ENCODE measurements at places on chromosomes 4 and X.

DNA sequence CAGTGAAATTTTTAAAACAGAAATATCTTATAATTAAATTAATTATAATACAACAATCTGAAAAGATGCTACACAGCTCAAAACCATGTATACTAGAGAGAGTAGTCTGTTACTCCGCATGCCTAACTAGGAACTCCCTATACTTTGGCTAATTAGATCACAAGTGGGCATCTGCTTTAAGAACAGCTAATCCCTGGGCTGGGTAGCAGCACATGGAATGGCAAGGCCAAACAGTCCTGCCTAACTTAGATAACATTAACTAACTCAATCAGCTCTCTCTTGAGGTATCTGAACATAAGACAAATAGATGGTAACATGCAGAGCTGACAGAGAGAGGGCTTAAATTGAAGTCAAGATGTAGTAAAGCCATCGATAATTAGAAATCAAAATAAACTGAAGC is 9.9 kb downstream of the CHIC2 start:
- no peak for DNase-seq

- peak; percentile 12 for DNase-seq
These were observed 2.7 kb upstream of the ALAS2 start for GRCh38 chrX:55033429-55033828.

DNA sequence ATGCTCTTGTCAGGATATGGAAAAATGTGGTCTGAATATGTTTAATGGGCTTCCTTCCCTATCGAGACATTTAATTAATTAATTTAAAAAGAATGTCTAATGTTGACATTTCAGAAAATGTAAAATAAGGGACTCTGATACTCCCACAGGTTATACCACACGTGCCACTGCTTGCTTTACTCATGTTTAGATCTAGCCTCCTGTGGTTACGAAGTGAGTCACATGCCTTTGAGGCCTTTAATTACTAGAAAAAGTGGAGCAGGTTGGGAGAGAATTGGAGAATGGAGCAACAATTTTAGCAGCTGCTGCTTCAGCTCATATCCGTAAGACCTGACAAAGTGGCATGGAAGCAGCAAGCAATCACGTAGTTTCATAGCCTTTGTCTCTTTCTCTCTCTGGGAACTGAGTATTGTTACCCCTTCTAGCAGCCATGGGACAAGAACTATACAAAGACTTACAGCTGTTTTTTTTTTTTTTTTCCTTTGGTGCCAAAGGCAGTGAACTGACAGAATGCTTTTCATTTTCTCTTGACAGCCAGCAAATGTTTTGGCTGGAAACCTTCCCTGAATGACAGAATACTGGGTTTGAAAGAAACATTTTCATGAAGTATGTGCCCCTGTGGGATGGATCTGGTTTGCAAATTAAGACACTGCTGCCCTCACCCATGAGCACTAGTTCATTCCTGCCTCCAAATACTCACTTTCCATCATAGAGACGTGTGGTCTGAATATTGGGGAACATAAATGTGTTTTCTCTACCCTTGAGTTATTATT is 355.1 kb upstream of the PABPC5 start:
- no peak for DNase-seq

- DNase-seq, result peak; percentile 48
These were observed 995 bp downstream of the SMARCA5 start for GRCh38 chr4:143514497-143514896.

DNA sequence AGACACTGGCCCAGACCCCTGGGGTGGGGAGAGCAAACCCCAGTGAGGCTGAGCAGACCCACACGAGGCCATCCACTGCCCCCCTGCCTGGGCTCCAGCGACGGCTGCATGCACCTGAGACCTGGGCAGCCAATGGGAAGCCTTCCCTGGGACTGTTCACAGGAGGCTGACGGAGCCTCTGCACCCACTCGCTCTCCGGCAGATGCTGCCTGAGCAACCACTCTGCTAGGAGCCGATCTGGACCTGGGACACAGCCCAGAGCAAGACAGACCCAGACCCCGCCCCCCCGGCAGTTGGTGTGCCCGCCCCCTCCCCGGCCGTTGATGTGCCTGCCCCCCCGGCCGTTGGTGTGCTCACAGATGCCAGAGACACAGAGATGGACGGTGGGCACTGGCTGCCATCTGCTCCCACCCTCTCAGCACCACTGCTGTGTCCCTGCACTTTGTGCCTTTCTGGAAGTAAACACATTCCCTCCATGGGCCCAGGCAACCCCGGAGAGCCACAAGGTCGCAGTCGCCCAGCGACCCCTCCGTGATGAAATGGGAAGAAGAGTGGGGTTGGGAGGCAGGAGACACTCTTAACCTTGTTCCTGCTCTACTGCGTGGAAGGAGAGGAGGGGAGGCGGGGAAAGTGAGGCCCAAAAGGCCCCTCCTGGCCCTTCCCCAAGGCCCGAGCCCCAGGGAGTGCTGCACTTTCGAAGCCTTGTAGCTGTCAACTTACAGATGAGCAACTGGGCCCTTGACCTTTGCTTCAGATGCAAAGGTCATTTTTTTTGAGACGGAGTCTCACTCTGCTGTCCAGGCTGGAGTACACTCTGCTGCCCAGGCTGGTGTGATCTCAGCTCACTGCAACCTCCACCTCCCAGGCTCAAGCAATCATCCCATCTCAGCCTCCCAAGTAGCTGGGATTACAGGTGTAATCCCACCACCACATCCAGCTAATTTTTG is 62.0 kb downstream of the ZFYVE28 start:
- DNase-seq, result no peak

- DNase-seq, result no peak
These were observed 27.6 kb downstream of the C4orf50 start for GRCh38 chr4:5990446-5991160.

GRCh38 chr4:39104255-39104654 is 42.2 kb downstream of the KLHL5 start:
- DNase-seq, result no peak

DNA sequence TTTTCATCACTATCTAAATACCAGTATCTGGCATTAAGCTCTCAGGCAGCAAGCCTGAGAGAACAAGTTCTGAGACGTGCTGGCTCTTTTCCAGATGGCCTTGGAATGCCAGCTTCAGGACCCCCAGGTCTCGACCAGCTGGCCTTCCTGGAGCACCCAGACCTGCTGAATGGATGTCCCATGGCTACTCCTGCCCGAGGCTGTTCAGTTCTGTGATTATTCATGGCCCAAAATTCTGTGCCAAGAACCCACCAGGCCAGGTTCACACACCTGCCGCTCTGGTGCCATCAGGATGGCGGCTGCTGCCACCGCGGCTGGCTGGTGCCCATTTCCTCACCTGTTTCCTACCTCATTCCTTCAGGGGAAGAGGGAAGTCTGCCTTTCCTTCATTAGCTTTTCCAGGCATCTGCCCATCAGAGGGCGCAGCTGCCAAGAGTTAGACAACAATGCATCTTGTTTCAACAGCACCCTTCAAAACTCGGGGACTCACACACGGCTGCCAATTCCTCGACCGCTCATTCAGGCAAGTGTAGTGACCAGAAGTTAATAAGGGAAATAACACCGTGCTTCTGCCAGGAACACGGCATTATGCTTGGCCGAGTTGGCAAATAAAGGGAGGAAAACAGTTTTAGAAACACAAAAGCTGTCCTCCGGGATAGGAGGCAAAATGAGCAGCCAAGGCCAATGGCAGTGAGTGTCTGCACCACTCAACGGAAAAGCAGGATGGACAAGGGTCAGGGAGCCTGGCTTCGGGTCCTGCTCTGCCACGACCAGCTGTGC is 173.8 kb downstream of the NSUN7 start:
- no peak for DNase-seq

- DNase-seq, result no peak
These were observed 143.8 kb downstream of the ANAPC10 start for GRCh38 chr4:144954230-144954629.

DNA sequence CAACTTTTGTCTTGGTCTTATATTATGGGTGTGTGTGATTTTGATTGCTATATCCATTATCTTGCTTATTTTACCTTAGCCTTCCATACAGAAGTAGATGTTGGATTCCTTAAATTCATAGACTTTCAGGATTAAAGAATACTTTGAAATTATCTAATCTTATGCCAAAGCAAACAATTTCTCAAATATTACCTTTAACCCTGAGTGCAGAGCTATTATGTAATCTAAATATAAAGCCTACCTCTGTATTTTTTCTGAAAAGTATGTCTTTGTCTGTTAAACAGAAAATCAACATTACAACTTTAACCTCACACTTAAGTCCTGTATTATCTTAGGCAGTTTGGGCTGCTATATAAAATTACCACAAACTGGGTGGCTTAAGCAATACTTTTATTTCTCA is 782.5 kb downstream of the STIM2 start:
- DNase-seq, result no peak

DNA sequence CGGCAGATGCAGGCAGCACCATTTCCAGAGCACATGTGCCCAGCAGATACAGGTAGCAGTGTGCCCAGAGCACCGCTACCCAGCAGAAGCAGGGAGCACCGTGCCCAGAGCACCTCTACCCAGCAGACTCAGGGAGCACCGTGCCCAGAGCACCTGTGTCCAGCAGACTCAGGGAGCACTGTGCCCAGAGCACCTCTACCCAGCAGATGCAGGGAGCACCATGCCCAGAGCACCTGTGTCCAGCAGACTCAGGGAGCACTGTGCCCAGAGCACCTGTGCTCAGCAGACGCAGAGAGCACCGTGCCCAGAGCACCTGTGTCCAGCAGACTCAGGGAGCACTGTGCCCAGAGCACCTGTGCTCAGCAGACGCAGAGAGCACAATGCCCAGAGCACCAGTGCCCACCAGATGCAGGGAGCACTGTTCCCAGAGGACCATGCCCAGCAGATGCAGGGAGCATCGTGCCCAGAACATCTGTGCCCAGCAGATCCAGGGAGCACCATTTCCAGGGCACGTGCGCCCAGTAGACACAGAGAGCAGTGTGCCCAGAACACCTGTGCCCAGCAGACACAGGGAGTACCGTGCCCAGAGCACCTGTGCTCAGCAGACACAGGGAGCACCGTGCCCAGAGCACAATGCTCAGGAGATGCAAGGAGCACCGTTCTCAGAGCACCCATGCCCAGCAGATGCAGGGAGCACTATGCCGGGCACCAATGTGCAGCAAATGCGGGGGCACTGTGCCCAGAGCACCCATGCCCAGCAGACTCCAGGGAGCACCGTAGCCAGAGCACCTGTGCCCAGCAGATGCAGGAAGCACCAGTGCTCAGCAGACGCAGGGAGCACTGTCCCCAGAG is 236.4 kb downstream of the DHRSX start:
- no peak for DNase-seq

DNA sequence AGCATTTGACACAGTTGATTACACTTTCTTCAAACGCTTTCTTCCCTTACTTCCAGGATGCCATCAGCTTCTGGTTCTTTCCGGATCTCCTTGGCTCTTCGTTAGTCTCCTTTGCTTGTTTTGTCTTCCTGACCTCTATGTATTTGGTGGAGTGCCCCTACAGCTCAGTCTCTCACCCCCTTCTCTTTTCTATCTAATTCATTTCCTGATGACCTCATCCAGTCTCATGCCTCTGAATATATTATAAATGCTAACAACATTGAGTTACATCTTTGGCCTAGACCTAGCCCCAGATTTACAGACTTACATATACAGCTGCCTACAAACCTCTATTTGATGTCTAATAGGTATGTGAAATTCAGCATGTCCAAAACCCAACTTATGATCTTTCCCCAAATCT is 16.5 kb upstream of the LEF1 start:
- DNase-seq, result no peak

DNA sequence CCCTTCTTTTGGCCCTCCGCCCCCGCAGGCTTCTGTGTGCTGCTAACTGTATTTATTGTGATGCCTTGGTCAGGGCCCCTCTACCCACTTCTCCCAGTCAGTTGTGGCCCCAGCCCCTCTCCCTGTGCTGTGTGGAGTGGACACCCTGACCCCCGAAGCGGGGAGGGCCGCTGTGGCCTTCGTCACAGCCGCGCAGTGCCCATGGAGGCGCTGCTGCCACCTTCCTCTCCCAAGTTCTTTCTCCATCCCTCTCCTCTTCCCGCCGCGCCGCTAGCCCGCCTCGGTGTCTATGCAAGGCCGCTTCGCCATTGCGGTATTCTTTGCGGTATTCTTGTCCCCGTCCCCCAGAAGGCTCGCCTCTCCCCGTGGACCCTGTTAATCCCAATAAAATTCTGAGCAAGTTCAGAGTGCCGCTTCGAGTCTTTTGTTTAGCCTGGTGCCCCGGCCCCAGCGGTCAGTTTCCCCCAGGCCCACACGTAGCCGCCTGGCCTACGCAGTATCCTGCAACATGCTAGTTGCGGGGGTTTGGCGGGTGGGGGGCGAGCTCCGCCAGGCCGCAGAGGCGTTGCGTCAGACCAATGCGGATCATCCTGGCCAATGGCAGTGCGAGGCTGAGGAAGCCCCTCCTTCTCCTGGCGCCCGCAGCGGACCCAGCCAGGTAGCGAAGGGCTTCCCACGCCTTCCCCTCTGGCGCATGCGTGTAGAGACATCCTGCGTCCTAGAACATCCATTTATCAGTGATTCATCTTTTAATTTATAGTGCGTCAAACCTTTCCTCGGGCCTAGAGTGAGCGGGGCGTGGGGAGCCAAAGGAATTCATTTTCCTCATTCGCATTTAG is 5.6 kb upstream of the KANTR start:
- peak; percentile 61 for DNase-seq

GRCh38 chr4:52019936-52020657 is at the start of gene LRRC66:
Gene LRRC66 (minus strand): TSS chr4:52020363. CDS start chr4:52017613, 2,750 bp downstream.
- peak; percentile 9 for DNase-seq

GRCh38 chrX:115591856-115592842 is 31.2 kb downstream of the PLS3 start:
- peak; percentile 20 for DNase-seq

DNA sequence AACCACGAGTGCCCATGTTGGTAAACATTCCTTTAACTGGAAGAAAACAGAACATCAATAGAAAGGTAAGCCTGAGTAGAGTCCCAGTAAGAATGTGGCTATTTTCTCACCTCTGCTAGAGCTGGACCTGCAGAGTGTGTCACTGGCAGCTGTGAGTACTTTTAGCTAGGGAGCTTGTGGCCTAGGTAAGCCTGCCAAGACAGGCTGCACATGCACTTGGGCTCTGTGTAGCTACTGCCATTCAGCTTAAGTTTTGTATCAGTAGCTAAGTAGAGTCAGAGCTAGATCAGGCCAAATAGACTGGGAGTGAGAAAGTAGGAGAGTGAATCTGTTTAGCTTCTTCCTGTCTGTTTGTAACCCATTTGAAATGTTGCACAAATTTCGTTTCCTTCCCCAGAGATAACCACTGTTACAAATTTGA is 35.3 kb downstream of the RBPJ start:
- no peak for DNase-seq

DNA sequence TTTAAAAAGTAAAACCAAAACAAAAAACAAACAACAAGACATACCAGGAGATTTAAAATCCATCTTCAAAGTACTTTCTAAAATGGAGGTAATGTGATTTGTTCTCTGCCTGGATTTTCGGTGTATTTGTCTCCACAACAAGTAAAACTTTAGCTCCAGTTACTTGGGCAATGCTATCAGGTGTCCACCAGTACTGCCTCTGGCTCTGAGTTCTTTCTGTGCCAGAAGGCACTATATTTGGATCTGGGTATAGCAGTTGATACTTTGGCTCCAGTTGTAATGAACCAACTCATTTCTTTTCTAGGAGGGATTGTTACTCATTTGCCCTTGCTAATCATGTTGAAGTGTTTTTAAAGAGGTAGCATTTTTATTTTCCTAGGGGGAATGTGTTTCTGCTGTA is 9.5 kb upstream of the PDLIM5 start:
- no peak for DNase-seq
